ENCODE measurements at places on chromosomes 7 and 10.

GRCh38 chr7:130442601-130443000 lies 1.8 kb upstream of the CEP41 start:
- DNase-seq, result no peak

DNA sequence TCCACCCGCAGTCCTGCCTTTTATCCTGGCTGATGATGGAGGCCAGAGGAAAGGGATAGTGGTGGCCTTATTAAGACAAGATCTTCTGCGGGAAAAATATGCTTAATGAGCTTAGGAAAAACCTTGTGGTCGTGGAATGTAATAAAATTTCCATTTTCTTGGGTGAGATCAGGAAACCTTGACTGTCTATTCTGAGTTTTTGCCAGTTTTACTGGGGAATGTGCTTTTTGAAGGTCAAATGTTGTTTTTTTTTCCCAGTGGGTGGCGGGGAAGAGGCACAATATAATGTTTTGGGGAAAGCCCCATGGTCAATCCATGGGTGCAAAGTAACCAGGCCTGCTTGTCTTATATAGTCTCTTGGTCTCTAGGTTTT lies 118.5 kb downstream of the CREB5 start:
- DNase-seq, result no peak

DNA sequence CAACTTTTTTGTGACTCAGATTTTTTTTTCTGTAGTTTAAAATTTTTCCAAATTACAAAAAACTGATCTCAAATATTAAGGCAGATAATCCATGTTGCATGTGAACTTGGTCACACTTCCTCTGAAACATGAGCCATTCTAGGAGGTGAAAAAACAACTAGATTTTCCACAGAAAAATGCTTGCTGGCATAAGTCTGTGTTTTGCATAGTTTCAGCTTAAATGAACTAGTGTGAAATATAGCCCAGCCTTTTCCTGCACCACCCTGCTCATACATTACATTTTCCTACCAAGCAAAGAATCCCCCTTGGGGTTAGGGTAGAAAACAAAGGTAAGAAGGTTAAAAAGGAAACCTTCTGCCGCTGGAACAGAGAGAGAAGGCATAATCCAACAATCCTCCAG lies 48.2 kb downstream of the SLC25A13 start:
- no peak for DNase-seq

GRCh38 chr10:86267286-86268195 lies 99.1 kb downstream of the GRID1 start:
- DNase-seq, result no peak

DNA sequence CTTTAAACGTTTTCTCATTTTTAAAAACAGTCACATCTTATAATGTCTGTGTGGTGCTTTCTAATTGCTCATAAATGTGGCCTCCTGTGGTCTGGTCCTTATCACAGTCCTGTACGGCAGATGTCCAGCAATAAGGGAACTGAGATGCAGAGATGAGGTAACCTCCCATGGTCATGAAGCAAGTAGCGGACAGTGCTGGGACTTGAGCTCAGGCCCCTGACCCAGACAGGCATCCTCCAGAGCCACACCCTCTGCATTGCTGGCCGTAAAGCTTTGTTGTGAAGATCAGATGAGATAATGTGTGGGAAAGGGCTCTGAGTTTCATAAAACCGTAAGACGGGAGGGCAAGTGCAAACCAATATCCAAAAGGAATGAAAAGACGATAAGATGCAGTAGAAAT lies 48.2 kb downstream of the DYNC2I1 start:
- no peak for DNase-seq

GRCh38 chr7:84529480-84530205 lies 335.1 kb upstream of the SEMA3A start:
- no peak for DNase-seq
